ENCODE measurements at places on chromosomes 3 and 15.

GRCh38 chr3:123755501-123755900, 128.6 kb downstream of the MYLK start:
- DNase-seq = no peak

DNA sequence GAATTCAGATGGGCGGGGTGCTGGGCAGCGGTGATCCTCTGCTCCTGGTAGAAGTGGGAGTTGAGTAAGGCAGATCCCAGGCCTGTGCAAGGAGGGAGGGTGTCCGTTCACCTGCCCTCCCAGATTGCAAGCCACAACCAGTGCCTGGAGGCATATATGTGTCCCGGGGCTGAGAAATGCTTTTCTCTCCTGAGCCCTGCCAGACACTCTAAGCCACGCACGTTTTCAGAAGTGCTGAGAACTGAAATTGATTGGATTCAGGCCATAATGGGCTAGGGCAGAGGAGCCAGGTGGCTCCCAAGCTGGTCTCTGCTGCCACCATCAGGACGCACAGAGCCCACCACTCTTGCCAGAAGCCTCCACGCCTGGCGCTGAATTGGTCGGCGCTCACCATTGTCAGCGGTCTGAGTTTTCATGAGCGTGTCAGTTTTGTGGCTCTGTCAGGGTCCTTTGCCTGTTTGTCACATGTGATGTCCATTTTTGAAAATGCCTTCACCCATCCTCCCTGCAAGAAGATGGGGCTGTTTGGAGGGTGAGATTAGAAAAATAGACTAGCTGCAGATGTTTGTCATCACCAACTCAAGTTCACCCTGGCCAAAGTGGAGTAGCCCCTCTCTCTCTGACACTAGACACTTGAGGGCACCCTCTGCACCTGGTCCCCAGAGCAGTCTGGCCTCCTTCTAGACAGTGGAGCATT, 15.4 kb upstream of the BFSP2 start:
- DNase-seq = no peak

GRCh38 chr15:59543721-59544547, 67.6 kb upstream of the GCNT3 start:
- DNase-seq = no peak

- DNase-seq = no peak
These were observed 10.7 kb upstream of the CSTA start for GRCh38 chr3:122314228-122314876.

- no peak for DNase-seq
These were observed 84.2 kb downstream of the TOP2B start for GRCh38 chr3:25580534-25580933.

Data from CD8-positive, alpha-beta T cell (primary cell).